ENCODE measurements at places on chromosomes 3 and 15.

GRCh38 chr15:78360958-78361718 lies 21.0 kb downstream of the CRABP1 start:
- DNase-seq = no peak

DNA sequence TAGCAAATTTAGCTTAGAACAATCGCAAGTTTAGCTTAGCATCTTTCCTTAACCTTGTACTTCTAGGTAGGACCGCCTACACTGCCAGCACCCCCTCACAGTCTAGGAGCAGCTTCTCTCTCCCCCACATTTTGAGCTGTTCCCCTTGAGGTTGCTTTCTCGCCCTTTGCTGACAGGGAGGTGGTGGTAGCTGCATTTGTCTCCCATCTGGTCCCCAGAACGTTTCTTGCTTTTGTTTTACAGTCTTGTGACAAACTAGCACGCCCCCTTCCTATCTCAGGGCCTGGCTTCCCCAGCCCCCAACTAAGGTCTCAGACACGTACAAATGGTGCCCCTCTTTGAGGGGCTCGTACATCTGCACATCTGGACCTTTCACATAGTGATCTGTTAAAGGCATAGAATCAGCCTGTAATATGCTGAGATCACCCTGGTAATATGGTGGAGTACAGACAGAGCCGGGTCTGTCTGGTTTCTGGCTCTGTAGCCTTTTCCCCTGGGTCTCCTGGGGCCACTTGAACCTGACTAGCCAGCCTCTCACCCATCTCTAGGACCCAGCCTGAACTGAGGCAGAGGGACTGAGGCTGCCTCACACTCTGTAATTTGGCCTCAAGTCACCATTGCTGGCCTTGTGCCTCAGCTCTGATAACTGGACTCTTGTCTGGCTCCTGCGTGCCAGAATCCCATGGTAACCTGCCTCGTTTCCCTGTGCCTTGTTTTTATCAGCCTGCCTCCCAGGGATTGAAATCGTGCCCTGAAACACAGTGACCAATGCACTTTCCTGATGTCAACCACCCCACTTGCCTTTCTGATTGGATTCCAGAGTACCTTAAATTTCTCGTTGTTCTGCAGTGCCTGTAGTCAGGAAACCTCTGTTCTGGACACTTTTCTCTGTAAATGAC lies 27.7 kb downstream of the CRTC3 start:
- DNase-seq = no peak

GRCh38 chr3:157122116-157122515 lies 37.8 kb downstream of the CCNL1 start:
- no peak for DNase-seq

- DNase-seq = no peak
These were observed 644.1 kb upstream of the ARRDC4 start for GRCh38 chr15:97316362-97316761.

- DNase-seq = no peak
These were observed 136.4 kb upstream of the NDN start for GRCh38 chr15:23823508-23823907.

DNA sequence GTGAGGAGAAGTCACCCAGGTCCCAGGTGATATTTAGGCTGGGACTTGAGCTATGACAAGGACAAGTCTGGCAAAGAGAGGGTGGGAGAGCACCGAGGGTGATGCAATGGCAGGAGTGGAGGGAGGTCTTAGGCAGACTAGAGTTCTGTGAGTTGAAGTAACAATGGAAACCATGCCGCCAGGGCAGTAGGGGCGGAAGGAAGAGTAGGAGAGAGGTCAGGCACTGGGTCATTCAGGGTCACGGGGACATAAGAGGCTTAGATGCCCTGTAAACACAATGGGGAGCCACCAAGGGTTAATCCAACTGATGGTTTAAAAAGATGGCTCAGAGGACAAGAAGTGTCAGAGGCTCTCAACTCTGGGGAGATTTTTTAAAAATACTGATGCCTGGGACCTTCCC lies 199.7 kb upstream of the LRTM1 start:
- DNase-seq = no peak

DNA sequence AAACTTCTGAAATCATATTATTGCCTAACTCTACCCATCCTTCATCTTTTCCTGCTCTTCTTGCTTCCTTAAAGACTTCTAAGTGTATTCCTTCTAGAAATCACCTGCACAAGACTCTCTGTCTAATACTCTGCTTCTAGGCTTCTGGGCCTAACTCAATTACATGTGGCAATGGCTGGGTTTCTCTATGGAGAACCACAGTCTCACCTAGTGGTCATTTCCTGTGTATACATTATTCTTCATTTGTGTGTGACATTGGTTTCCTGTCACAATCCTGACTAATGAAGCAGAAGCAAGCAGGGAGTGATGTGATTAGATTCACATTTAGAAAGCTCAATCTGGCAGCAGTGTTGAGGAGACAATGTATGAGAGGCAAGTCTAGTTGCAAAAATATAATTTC lies 16.9 kb upstream of the CLDN1 start:
- no peak for DNase-seq

DNA sequence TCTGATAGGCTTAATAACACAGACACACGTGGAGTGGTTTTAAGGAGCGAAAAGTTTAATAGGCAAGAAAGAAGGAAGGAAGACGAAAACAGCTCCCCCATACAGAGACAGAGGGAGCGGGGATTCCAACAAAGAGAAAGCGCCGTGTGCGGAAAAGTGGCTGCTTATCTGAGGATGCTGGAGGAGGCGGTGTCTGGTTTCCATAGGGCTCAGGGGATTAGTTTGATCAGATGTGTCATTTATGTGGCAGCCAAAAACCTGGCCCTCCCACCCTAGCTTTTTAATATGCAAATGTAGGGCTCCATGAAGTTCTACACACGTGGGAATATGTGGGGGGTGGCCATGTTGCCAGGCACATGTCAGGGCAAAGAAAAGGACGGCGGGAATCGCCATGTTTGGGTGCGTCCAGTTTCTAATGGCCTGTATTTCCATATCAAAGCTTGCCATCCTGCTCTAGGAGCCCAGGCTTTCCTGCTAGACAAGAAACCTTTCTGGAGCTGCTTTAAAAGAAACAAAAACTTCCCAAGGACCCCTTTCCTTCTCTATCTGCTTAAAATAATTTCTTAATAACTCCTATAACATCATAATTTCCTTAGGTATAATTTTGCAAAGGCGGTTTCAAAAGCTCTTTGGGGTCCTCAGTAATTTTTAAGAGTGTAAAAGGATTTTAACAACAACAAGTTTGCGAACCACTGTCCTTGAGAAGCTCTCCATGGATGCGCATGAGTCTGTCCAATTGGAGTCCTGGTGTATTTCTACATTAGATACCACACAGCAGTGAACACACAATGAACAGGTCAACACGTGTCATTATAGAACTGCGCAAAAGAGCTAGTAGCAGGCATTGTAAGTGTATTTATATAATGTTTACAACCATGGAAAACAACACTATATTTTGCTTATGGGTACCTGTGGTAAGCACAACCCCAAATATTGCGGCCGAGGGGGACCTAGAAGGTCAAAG lies 622 bp upstream of the ZNF589 start:
- DNase-seq = no peak

GRCh38 chr15:41848631-41849030 lies 10.0 kb downstream of the PLA2G4B start:
- DNase-seq = no peak

DNA sequence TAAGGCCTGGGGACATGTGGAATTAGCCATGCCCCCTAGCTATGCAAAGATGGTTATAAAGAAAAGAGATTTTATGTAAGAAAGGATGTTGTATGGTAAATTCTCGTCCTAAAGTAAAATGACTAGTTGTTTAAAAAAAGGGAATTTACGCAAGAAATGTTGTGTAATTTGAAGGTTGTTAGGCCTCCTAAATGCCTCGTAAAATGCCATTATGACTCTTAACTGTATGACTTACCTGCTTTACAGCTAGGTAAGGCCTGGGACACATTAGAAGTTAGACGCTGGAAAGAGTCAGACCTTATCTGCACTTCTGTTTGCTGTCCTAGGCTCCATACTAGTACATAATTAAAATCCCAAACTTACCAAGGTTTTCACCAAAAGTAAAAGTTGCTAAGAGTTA lies 17.5 kb upstream of the HHATL start:
- DNase-seq = no peak
